ENCODE measurements at places on chromosomes 5 and 9. TPM values are rescaled to one million over a fixed set of nuclear protein-coding genes. Genes with fewer than 3 reads are reported as not detected.

Gene FGD3
- total RNA-seq, result 4.1 TPM

Gene CRHBP
- total RNA-seq, result 0.20 TPM

Gene TMEFF1
- total RNA-seq, result 43.1 TPM

Gene SLC25A2
- total RNA-seq, result 0.72 TPM

Gene TBC1D2
- 2.4 TPM for total RNA-seq

Gene OR1J2
- total RNA-seq, result not detected

Gene SLC6A3
- total RNA-seq, result 0.16 TPM

Gene CFAP77
- 0.23 TPM for total RNA-seq

Gene TOR2A
- 25.7 TPM for total RNA-seq

Gene NRG2
- total RNA-seq, result 0.64 TPM

Gene PCA3
- total RNA-seq, result not detected

DNA sequence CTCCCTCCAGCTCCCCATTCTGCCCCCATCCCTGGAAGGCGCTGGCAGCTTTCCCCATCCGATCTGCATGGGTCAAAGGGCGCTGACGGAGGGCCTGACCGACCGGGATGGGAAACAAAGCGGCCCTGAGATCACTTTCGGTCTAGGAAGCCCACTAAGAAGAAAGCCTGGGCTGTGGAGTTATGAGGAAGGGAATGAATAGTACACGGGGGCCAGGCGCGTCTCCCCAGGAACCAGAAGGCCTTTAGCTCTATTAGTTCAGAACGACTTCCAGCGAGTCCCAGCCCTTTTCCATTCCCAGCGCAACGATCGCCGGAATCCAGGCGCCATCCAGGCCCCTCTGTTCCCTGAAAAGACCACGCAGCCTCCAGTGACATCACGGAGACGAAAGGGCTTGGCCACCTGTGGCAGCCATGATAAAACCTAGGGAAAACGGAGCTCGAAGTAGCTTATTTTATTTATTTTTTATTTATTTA, 70.1 kb upstream of the CCDC180 start:
- peaks cover 27% of the 10 kb centered on the region for H3K4me1 ChIP-seq
- peak; percentile 16 for DNase-seq
- H3K4me3 ChIP-seq, result peak overlapping the region; percentile 97
- H3K27ac ChIP-seq, result peak overlapping the region; percentile 95
- H3K36me3 ChIP-seq, result peaks cover 16% of the 10 kb centered on the region

GRCh38 chr5:81450940-81451339, 57.0 kb upstream of the ACOT12 start:
- no peak overlapping the region for H3K4me3 ChIP-seq
- no peak for DNase-seq
- H3K27ac ChIP-seq, result no peak overlapping the region
- H3K36me3 ChIP-seq, result peaks cover 22% of the 10 kb centered on the region

- no peaks in the 10 kb centered on the region for H3K27me3 ChIP-seq
- H3K4me3 ChIP-seq, result no peak overlapping the region
- H3K4me1 ChIP-seq, result peaks cover 18% of the 10 kb centered on the region
- H3K27ac ChIP-seq, result no peak overlapping the region
- no peak for DNase-seq
Observed at GRCh38 chr9:123468541-123468940, 112.5 kb downstream of the CRB2 start.

DNA sequence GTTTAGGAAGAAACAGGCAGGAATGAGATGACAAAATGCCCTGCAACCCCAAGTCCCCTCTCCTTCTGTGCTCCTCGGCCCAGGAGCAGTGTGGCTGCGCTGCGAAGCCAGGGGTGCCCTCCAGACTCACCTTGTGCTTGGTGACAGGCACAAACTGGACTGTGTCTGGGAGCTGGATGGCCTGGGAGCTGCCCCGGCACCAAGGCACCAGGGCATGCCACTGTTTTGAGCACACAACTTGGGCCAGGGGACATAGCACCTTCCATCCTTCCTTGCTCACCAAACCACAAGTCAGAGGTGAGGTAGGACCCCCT, 51.1 kb downstream of the PRRT1B start:
- H3K27ac ChIP-seq, result no peak overlapping the region
- H3K27me3 ChIP-seq, result no peaks in the 10 kb centered on the region
- H3K4me1 ChIP-seq, result no peaks in the 10 kb centered on the region
- no peak overlapping the region for H3K4me3 ChIP-seq

DNA sequence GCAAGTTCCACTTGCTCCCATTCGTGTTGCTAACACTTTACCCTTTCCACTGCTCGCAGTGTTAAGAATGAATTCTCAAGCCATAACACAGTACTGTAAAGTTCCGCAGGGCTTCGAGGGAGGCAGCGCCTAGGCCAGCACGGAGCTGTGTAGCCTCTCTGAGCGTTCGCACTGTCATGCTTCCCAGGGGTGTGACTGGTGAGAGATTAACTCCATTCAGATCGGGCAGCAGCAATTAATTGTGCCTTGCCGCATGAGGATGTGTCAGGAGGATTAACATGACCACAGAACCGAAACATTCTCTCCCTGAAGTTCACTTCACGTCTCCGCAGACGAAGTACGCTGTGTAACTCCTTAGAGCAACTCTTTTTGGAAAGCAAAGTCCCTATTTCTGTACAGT, 23.2 kb downstream of the ZBTB34 start:
- peaks cover 8% of the 10 kb centered on the region for H3K4me1 ChIP-seq
- no peak overlapping the region for H3K4me3 ChIP-seq
- H3K36me3 ChIP-seq, result no peaks in the 10 kb centered on the region
- H3K27me3 ChIP-seq, result no peaks in the 10 kb centered on the region
- DNase-seq, result no peak
- H3K27ac ChIP-seq, result peak overlapping the region; percentile 73

GRCh38 chr5:140141241-140141640, 15.5 kb downstream of the IGIP start:
- no peak for DNase-seq
- peaks cover 40% of the 10 kb centered on the region for H3K27me3 ChIP-seq
- H3K4me3 ChIP-seq, result no peak overlapping the region
- peaks cover 12% of the 10 kb centered on the region for H3K4me1 ChIP-seq

- DNase-seq, result no peak
- no peak overlapping the region for H3K27ac ChIP-seq
- H3K27me3 ChIP-seq, result no peaks in the 10 kb centered on the region
- no peaks in the 10 kb centered on the region for H3K36me3 ChIP-seq
- no peak overlapping the region for H3K4me3 ChIP-seq
- peaks cover 21% of the 10 kb centered on the region for H3K4me1 ChIP-seq
Observed at GRCh38 chr5:76495870-76496269, 92.8 kb downstream of the IQGAP2 start.

DNA sequence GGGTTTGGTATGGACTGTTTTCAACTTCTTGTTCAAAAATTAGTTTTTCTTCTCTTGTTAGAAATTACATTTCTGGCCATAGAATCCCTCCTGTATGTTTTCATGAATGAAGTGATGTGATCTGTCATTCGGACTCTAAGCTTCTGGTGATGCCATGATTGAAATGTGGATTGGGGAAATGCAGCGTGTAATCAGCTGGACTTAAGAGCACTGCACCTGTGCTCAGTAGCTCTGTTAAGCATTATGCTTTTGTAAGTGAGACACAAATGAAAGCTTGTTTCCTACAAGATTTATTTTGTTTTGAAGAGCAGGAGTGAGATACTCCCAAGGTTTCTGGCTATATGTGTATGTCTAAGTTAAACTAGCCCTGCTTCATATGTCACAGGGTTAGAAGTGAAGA, 24.0 kb upstream of the FAM120AOS start:
- no peak for DNase-seq
- no peaks in the 10 kb centered on the region for H3K27me3 ChIP-seq
- H3K27ac ChIP-seq, result no peak overlapping the region
- H3K4me1 ChIP-seq, result peaks cover 24% of the 10 kb centered on the region
- H3K36me3 ChIP-seq, result peaks cover 5% of the 10 kb centered on the region

DNA sequence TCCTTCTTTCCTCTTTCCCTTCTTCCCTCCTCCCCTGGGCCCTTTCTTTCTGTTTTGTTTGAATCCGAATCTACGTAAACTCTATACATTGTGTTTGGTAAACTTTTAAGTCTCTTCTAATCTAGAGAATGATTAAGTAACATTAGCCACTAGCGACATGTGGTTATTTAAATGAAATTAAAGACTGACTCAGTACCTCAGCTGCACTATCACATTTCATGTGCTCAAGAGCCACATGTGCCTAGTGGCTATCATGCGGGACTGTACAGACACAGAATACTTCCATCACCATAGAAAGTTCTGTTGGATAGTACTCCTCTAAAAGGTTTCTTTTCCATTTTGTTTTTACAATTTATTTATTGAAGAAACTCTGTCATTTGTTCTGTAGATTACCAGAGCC, 29.0 kb downstream of the DCTN4 start:
- DNase-seq, result no peak
- no peak overlapping the region for H3K4me3 ChIP-seq
- H3K4me1 ChIP-seq, result no peaks in the 10 kb centered on the region
- peaks cover 19% of the 10 kb centered on the region for H3K36me3 ChIP-seq

DNA sequence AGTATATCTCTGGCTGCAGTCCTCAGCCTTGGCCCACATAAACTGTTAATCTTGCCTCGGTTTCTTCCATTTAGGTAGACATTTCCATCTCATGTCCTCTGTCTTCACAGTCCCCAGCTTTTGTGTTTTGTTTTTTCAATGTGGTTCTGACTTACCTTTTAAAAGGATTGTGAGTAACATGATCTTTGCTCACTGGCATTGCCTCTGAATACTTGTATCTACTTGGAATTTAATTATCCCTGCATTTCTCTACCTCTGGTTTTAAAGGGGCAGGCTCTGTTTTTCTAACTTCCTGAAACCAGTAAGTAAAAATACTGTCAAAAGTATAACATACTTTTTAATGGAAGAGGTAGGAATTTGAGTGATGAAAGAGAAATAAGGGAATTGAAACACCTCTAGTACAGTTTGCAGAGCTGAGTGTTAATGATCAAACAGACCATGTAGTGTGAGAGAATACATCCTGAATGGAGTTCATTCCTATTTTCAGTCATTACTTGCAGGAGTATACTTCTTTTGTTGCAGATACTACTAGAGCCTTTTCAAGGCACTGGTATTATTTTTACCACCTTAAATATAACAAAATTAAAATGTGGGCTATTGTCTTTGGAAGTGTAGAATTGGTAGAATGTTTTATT, 62.6 kb downstream of the MTREX start:
- no peak overlapping the region for H3K4me3 ChIP-seq
- no peak for DNase-seq
- no peaks in the 10 kb centered on the region for H3K27me3 ChIP-seq

DNA sequence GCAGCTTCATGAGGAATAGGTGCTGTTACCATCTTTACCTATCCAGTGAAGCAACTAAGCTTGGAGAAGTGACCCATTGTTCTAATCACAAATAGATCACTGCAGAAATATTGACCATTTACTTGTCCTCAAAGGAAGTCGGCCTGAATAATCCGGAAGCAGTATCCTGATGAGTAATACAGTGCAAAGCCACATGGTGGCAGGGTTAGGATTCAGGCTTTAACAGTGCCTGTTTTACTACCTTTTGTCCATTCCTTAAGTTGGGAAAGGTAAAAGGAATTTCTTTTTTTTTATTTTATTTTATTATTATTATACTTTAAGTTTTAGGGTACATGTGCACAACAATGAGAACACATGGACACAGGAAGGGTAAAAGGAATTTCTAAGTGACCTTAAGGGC, 336.3 kb downstream of the KDM4C start:
- no peaks in the 10 kb centered on the region for H3K27me3 ChIP-seq
- no peaks in the 10 kb centered on the region for H3K36me3 ChIP-seq
- H3K4me3 ChIP-seq, result no peak overlapping the region
- no peak for DNase-seq
- H3K4me1 ChIP-seq, result peaks cover 15% of the 10 kb centered on the region
- no peak overlapping the region for H3K27ac ChIP-seq

DNA sequence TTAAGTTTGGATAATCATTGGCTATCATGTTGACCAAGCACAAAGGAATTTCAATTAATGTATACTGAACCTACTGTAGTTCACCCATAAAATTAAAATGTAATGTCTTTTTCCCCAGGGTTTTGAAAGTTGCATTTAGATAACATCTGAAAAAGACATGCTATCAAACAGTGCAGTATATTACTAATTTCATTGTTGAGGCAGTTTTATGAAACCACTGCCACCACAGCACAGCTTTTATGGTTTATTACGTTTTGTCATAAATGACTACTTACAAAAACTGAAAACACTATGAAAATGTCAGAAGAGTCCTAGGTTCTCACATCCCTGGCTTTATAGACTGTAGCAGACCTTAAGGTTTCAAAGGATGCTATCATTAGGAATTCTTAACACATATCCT, 32.0 kb upstream of the HAPLN1 start:
- H3K4me1 ChIP-seq, result no peaks in the 10 kb centered on the region
- no peak overlapping the region for H3K4me3 ChIP-seq
- no peak for DNase-seq
- H3K36me3 ChIP-seq, result peaks cover 8% of the 10 kb centered on the region
- no peak overlapping the region for H3K27ac ChIP-seq

DNA sequence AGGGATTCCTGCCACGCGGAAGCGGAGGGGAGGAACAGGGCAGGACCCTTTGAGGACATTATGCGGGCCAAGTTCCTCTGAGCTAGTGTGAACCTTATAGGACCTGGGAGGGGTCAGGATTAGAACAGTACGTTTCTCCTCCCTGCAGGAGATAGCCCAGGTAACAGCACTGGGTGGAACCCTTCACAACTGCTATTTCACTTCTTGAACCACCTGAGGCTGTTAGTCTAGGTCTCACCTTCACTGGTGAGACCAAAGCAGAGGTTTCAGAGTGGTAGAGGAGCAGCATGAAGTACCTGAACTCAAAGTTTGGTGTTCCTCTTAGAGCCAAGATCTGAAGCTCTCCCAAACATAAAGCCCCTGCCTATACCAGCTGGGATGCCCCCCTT, 832 bp downstream of the EIF4EBP3 start:
- DNase-seq, result no peak
- peaks cover 31% of the 10 kb centered on the region for H3K4me1 ChIP-seq
- peaks cover 2% of the 10 kb centered on the region for H3K27me3 ChIP-seq
- peak overlapping the region; percentile 86 for H3K4me3 ChIP-seq
- peak overlapping the region; percentile 93 for H3K27ac ChIP-seq

GRCh38 chr5:126124706-126125345, 298.4 kb upstream of the GRAMD2B start:
- H3K27ac ChIP-seq, result no peak overlapping the region
- DNase-seq, result no peak
- no peak overlapping the region for H3K4me3 ChIP-seq
- no peaks in the 10 kb centered on the region for H3K27me3 ChIP-seq
- H3K36me3 ChIP-seq, result peaks cover 2% of the 10 kb centered on the region

DNA sequence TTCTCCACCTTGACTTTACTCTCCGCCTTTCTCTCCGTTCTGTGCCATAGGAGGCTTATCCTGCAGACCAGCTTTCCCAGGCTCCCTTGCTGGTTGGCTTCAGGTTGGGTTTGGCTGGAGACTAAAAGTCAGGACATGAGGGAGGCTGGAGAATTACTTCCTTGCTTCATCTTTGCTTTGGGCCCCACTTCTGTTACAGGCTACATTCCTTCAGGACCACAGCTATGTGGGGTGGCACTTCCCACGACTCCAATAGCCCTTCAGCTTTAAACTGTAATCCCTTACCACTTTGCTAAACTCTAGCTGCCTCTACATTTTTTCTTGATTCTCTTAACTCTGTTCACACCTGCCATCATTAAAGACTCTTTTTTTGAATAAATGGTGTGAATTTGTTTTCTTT, 186.7 kb upstream of the NR4A3 start:
- no peaks in the 10 kb centered on the region for H3K27me3 ChIP-seq
- H3K27ac ChIP-seq, result no peak overlapping the region
- DNase-seq, result no peak

Measured in neural crest cell (in vitro differentiated cells).